Stimulated activated CD4-positive, alpha-beta T cell treated with anti-CD3 and anti-CD28 coated beads, Interleukin-12 subunit alpha, Interleukin-12 subunit beta, amount 100 ng/mL, for 24 hours (primary cell): ENCODE measurements at places on chromosomes 3 and 15.
A peak's percentile ranks its signal among the peaks of the same experiment; 100 is the strongest.

- DNase-seq, result no peak
Observed at GRCh38 chr3:126459111-126459762, 16.5 kb downstream of the ZXDC start.

GRCh38 chr3:155853214-155854140 is 750 bp downstream of the SLC33A1 start:
- DNase-seq, result peak; percentile 15

- DNase-seq, result no peak
Observed at GRCh38 chr3:100811779-100812507, 102.6 kb downstream of the TFG start.

DNA sequence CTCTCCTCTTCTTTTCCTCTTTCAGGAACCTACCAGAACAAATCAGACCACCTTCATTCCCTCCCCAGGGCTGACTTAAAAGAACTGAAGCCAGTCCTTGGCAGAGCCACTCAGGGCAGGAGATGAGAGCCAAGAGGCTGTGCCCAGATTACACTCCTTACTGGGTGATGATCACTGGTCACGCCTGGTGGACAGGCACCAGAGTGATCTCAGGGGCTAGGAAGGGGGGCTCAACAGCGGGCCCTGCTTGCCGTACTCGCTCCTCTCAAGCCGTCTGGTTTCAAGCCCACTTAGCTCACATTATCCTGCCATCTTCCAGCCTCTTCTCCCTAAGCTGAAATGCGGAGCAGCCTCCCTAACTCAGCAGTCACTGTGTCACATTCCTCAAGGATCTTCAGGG is 1.7 kb upstream of the FAH start:
- no peak for DNase-seq

DNA sequence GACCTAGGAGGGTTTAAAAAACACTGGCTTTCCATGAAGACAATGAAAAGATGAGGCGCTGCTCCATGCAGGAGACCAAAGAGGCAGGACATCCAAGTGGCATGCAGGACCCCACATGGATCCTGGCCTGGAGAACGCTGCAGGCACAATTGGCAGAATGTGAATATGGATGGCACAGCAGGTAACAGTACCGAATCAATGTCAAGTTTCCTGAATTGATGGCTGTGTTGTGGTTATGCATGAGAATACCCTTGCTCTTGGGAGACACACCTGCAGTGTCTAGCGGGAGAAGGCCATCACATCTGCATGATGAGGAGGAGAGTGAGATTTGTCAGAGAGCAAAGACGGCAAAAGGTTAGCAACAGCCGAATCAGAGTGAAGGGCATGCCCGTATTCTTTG is 74.3 kb upstream of the SEC13 start:
- no peak for DNase-seq

DNA sequence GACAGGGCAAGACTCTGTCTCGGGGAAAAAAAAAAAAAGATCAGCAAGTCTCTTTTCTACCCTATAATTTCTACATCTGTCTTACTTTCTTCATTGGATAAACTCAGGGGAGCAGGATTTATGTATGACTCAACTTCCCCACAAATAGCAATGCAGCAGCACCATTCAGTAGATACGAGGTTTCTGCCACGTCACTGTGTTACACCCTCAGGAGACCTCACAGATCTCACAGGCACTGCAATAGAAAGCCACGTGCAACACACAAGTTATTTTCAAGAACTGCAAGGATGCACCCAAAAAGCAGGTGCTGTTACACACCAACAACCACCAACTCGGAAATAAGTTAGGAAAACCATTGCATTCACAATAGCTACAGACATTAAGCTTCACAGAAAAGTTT is 30.2 kb downstream of the TSPAN3 start:
- no peak for DNase-seq

- no peak for DNase-seq
Observed at GRCh38 chr3:33758281-33758680, 40.1 kb upstream of the PDCD6IP start.

- DNase-seq, result no peak
Observed at GRCh38 chr3:4355401-4356219, 52.4 kb downstream of the SETMAR start.

- no peak for DNase-seq
Observed at GRCh38 chr15:59042041-59042440, 54.6 kb downstream of the RNF111 start.

- no peak for DNase-seq
Observed at GRCh38 chr3:185069037-185070030, 83.5 kb downstream of the C3orf70 start.

DNA sequence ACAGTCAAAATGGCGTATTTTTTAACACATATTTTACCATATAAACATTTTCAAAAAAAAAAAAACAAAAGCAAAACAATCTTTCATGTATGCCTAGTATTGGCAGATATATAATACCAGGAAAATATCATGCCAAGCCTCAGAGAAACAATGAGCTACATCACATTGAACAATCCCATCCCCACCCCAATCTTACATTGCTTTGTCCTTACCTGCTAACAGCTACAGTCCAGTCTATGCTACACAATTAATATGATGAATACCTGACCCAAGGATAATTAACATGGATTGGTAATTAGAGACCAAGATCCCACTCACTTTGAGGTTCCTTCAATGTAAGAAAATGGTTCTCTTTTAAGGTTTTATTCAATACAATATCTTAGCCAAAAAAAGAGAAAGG is 7.6 kb upstream of the SATB1 start:
- no peak for DNase-seq

GRCh38 chr15:79140846-79141570 is 50.4 kb upstream of the RASGRF1 start:
- no peak for DNase-seq

GRCh38 chr3:88616413-88616812 is 466.7 kb downstream of the C3orf38 start:
- no peak for DNase-seq

- DNase-seq, result no peak
Observed at GRCh38 chr3:185927501-185928200, 10.2 kb downstream of the TRA2B start.

DNA sequence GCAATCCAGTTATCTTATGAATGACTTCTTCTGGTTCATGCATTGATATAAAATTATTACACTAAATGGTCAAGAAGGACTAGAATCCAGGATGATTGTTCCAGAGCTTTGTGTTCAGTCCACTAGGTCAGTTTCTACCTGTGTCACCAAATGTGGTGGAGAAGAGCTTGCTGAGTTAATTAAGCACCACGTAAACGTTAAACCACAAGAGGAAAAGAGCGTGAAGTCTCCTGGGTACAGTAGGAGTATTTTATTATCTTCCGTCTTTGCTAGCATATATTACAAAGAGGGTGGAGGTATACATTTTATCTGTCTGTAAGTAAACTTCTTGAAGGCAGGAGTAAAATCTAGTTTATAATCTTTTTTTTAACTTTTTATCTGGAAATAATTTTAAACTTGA is 23.5 kb downstream of the CHP1 start:
- no peak for DNase-seq

DNA sequence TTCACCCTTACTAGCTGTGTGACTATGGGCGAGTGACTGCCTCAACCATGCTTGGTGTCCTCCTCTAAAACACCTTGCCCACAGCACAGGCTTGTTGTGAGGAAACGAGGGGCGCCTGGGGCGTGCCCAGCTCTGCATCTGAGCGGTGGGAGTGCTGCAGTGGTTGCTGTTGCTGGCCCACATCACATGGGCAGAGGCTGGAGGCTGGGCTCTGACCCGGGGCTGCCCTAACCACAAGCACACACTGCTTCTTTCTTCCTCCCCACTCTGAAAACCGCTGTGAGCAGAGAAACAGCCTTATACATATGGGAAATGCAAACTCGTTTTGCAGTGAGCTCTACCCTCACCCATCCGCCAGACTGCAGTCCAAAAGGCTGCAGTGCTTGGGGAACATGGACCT is 74.8 kb upstream of the RPL32 start:
- DNase-seq, result no peak

GRCh38 chr15:101476756-101477155 is 12.8 kb downstream of the PCSK6 start:
- no peak for DNase-seq

- no peak for DNase-seq
Observed at GRCh38 chr3:31004025-31004678, 109.7 kb upstream of the GADL1 start.

DNA sequence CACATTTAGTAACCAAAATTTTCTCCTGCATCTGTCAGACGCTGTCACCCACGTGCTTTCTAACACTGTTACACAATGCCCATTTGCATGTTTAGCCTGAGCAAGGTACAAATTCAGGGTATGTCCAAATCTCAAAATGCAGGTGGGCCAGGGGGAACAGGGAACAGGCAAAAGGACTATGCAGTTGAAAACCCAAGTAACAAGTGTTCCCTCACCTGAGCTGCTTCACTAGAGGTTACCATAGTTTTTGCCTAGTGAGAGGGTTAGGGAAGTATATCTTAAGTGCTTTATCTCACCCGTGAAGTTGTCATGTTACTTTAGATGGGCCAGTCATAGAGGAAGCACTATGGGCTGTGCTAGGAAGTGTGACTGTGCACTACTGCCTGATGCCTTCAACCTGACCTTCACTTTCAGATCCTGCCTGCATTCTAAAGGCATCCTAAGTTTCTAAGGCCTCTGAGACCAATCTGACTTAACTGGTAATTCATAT is 6.0 kb upstream of the TMEM87A start:
- no peak for DNase-seq

GRCh38 chr15:100190675-100191074 is 151.1 kb downstream of the ADAMTS17 start:
- no peak for DNase-seq

GRCh38 chr15:80695911-80696661 is 976 bp downstream of the ABHD17C start:
- no peak for DNase-seq

GRCh38 chr3:57093489-57093888 is 33.0 kb downstream of the SPATA12 start:
- no peak for DNase-seq

- DNase-seq, result no peak
Observed at GRCh38 chr3:8702560-8702959, 31.0 kb upstream of the CAV3 start.

DNA sequence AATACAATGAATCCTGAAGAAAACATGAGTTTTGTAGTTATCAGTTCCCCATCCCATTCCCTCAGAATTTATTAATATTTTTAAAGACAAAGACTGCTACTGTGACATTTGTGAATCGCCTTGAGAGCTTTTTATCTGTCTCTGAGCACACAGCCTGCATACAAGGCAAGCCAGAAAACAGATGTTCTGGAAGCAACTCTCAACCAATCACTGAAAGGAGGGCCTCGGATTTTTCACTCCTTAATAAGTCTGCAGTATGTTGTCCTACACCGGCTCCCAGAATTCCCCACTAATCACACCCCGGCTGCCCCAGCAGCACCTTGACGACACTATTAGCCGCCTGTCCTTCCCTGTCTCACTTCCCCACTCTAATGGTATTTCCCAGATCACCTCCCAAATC is 138.5 kb downstream of the ZNF621 start:
- DNase-seq, result no peak

DNA sequence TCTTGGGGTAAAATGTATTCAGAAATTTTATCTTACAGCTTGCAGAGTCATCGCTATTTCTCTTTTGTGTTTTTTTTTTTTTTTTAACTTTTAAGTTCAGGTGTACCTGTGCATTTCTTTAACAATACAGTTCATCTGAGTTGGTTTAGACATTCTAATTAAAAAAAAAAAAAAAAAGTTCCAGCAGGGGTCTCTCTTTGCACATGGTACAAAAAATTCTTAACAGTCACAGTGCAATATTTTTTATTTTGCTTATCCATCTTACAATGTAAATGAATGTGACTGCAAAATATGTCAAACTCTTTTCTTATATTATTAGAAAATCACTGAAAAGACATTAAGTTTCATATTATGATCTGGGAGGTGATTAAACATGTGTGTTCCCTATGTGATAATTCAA is 47.5 kb upstream of the SLC9A9 start:
- no peak for DNase-seq

DNA sequence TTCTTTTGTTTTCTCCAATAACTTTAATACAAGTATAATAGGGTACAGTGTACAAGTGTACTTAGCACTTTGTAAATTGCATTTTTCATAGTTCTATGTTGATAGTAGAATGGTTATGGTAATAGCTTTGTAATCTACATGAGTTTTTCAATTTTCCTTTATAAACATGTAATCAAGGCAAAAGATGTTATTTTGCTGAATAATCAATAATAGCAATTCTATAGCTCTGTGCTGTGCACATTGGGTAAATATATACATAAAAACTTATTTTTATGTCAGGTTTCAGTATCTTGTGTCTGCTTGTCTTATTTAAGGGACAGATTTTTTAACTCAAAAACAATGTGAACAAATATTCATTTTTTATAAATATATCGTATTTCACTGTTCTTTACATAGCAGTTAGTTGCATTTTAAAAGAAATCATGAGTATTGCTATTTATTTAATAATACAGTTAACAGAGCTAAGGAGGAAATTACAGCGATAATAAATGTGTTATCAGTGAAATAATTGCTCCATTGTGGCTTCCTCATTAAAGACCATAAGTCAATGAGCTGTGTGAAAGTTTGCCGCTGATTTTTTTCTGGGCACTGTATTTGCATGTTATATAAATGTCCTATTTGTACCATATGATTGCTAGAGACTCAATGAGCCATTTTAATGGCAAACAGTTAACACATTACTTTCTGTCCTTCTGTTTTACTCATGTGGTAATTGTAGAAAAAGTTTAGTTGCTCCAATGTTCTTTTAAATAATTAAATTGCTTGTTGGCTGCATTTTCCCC is 214.6 kb upstream of the STAC start:
- no peak for DNase-seq

DNA sequence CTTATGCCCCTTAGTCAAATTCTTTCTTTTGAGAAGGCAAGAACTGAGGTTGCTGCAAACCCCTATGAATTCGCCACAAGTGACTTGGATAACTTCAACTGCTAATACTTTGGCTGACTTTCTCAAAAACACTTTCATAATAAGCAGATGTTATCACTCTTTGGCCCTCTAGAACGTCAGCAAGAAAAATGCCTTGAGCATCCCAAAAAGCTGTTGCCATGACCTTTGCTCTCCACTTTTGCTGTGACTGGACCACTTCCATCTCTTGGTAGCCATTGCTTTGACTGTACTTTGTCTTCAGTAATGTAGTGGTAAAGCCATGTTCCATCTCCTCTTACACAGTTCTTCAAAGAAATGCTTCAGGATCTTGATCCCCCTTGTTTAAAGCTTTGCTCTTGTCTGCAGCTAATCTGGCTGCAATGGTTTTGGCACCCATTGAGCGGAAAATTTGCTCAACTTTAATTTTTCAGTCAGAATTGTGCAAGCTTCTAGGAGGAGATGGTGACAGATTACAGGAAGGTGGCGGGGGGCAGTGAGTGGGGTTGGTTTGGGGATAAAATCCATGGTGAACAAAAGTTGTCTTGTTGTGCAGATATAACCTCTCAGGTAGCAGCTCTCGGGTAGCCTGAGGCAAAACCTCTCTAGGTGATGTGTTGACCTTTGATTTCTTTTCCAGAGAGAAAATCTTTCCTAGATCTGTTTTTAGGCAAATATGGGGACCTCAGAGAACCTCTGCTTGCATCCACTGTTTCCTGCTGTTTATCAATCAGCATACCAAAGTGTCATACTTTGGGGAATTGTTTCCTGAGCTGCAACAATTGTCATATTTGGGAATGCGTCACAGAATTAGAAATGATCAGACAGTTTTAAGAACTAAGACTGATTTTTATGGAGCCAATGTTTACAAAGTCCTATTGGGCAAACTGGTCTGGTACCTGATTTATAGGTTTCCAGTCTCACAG is 83.6 kb downstream of the CCR1 start:
- DNase-seq, result no peak
